Central memory CD8-positive, alpha-beta T cell (primary cell): ENCODE measurements at places on chromosomes 16 and 17.

- DNase-seq = no peak
Observed at GRCh38 chr17:74467221-74467951, 952 bp downstream of the CD300A start.

- no peak for DNase-seq
Observed at GRCh38 chr16:89330177-89330856, 112.8 kb downstream of the ZNF778 start.

DNA sequence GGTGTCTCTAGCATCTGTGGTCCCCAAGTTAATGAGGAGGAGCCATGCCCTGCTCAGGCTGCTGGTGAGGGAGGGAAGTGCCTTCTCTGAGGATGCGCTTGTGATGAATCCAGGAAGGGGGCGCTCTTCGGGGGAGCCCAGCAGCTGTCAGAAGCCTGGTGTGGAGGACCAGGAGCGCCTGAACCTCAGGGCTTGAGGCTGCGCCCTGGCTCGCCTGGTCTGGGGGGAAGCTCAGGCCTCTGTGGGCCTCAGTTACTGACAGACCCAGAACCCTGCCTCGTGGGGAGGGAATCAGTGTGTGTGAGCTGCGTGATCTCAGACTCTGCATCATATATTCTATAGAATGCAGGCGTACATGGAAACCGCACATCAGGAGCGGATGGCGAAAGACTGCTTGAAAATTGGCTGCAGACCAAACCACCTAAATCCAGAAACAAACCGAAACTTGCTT lies 126.1 kb downstream of the SEC14L1 start:
- no peak for DNase-seq

GRCh38 chr17:42116705-42117396 lies 4.3 kb downstream of the KAT2A start:
- DNase-seq = peak; percentile 77

- DNase-seq = no peak
Observed at GRCh38 chr16:64475627-64476351, 646.1 kb downstream of the CDH11 start.

DNA sequence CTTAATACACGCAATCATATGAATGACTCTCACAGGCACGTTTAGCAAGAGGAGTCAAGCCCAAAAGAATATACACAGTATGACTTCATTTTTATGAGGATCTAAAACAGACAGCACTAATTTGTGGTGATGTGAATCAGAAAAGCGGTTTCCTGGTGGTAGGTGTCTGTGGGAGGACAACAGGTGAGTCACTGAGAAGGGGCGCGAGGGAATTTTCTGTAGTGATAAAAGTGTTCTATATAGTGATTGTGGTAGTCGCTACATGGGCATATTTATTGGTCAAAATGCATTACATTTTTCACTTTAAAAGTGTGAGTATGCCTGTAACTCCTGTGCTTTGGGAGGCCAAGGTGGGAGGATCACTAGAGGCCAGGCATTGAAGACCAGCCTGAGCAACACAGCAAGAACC lies 7.6 kb upstream of the TNRC6A start:
- no peak for DNase-seq

DNA sequence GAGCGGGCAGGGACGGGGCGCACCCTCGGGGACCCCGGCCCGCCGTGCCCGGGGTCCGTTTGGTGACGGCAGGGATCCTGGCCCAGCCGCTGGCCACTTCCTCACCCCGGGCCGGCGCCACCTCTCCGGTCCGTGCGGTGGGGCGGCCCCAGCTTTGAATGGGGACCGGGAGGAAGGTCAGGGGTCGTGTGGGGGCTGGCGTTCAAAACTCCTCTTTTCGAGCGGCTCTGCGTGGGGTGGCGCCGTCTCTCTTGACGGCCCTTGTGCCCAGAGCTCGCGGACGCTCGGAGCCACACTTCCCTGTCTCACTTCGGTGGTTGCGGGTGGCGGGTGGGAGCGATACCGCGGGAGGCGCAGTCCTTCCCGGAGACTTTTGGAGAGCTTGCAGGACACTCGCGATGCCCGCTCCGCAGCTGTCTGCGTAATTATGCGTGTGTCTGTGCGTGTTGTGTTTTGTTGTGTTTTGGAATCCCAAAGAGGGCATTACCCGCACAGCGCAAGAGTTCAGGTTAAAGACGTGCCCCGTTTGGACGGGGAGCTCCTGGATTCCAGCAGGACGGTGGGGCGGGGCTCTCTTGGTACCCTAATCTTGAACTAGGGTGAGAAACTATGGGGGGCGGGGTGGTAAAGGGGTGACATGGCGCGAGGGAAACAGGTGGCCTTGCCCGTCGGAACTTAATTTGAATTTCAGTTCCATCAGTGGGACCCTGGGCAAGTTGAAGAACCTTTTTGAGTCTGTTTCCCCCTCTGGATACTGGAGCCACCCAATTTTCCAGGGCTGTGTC lies 637 bp downstream of the PLCG2 start:
- DNase-seq = peak; percentile 13

DNA sequence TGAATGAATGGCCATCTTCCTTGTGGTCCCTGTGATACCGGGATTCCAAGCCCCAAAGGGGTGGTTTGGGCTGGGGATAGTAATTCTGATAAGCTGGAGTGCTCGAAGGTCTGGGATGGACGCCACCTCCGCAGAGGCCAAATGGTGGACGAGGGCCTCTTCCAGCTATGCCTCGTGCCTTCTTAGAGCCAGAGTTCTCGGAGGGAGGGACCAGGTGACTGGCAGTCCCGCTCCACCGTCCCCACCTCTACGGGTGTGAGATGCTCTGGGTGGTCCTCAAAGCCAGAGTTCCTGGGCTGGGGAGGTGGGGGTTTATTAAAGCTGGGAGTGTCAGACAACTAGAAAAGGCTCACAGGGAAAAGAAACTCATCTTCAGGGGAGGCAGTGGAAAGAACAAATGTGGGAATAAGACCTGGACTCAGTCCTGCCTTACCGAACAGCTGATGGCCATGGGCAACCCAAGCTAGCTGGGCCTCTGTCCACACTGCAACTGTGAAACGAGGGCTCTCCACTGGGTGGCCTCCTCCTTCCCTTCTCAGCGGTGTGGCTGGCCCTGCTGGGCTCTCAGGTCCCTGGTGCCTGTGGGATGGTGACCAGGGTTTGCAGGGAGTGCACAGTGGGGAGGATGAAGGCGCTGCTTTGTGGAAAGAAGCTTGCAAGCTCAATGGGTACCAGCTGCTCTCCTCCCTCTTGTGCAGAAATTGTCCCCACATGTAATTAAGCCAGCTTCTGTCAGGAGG lies 75.2 kb downstream of the N4BP1 start:
- no peak for DNase-seq

DNA sequence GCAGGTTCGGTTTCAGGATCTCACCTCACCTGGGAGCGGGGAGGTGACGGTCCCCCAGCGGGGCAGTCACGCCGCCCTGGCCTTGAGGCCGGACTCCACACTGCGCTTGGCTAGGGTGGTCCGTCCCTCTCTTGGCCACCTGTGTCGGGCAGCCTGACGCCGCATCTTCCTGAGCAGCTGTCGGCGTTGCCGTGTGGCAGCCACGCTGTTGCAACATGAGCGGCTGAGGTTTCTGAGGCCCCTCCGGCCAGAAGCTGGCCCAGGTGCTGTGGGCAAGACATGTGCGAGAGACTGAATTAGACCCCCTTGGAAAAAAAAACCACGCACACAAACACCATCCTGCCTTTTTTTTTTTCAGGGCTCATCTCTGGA lies 49.2 kb downstream of the IRF8 start:
- DNase-seq = no peak

DNA sequence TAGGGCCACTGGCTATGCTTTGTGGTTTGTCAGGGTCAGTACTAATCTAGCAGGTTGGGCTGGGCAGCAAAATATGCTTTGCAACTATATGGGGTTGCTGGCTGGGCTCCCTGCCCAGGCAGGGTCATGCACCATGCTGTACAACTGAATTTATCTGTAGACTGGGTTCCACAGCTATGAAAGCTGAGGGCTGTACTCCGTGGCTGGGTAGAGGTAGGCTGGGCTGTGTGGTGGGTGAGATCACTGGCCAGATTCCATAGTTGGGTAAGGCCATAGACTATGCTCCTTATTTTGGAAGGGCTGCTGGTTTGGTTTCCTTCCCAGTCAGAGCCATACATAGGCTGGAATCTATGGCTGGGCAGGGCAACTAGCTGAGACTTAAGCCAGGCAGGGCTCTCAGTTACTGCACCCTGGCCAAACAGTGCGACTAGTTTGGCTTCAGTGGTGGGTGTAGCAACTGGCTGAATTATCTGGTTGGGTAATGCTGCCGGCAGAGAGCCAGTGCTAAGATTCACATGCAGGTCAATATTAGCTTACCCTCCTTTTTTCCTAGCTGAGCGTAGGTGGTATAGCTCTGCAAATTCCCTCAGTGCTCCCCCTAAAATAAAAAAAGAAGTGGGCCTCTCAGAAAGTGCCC lies 769.1 kb upstream of the CDH8 start:
- DNase-seq = no peak

- no peak for DNase-seq
Observed at GRCh38 chr17:82114872-82115271, 16.8 kb upstream of the FASN start.

- no peak for DNase-seq
Observed at GRCh38 chr17:42573095-42573494, 4.4 kb downstream of the PSMC3IP start.

DNA sequence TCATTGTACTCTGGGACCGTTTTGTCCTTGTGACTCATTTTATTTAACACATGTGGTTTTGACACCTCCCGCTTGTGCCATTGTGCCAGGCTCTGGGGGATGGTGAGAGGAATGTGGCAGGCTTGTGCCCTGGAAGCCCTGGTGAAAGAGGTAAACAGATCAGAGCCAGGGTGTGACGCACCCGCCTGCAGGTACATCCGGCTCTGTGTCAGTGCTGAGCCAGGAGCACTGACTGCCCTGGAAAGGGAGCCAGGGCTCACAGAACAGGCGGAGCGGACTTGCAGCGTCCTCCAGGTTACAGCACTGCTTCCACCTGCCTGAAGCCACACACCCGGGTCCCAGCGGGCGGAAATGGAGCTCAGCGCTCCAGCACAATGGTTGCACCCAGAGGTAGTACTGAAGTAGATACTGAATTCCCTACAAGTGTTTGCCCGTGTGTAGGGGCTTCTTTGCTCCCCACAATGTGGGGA lies 30.6 kb downstream of the CDRT15 start:
- peak; percentile 66 for DNase-seq

DNA sequence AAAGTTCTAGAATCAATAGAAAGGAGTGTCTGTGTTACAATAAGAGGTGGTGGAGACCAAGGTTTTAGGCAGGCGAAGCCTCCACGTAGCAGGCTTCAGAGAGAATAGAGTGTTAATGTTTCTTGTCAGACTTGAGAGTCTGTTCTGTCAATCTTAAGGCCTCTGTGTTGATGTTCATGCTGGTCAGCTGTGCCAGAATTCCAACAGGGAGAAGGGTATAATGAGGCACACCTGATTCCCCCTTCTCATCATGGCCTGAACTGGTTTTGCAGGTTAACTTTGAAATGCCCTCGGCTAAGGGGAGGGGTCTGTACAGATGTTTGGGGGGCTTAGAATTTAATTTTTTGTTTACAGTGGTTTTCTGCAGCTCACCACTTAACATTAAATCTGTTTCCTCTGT lies 46.0 kb downstream of the RNF112 start:
- DNase-seq = no peak

GRCh38 chr17:49005140-49005539 lies 8.0 kb downstream of the IGF2BP1 start:
- no peak for DNase-seq

DNA sequence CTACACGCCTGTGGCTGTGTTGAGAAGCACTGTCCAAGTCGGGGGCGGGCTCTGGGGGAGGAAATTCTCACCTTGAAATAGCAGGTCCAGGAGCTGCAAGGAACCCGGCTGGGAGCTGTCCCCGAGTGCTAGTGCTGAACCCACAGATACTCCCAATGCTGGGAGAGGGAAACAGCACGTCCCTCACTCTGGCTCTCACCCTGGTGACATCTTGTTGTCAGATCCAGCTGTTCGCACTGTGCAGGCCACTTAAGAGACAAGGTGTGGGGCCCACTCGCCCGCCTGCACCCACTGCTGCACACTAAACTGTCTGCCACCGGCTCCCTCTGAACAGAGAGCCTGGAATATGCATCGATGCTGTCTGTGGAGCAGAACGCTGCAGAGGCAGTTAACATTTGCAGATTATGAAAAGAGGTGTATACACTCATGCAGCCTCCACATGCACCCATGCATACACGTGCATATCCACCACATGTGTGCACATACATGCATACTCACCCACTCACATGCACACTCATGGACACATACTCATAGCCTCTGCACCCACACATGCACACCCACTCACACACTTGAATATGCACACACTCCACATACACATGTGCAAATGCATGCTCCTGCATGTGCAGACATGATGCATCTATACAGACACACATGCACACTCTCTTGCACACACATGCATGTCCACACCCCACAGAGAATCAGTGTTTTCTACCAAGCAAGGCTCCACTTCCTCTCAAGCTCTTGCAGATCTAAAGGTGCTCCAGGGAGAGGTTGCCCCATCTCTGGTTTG lies 42.0 kb downstream of the MGAT5B start:
- no peak for DNase-seq

DNA sequence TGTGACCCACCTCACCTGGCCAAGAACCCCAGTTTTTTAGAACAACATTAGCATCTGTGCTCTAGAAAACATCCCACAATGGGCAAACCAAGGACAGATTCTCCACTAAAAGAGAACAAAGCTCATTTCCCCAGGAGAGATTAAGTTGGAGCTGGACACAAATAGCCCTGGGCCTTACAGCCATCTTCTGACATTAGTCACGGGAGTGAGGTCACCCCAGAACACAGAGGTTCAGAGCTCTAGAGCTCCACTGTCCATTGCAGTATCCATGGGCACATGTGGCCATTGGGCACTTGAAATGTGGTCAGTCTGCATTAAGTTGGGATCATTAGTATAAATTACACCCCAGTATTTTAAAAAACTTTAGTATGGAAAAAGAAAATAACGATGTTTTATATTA lies 47.6 kb upstream of the RBBP6 start:
- DNase-seq = no peak

GRCh38 chr17:80619535-80620235 lies 75.0 kb downstream of the RPTOR start:
- no peak for DNase-seq

DNA sequence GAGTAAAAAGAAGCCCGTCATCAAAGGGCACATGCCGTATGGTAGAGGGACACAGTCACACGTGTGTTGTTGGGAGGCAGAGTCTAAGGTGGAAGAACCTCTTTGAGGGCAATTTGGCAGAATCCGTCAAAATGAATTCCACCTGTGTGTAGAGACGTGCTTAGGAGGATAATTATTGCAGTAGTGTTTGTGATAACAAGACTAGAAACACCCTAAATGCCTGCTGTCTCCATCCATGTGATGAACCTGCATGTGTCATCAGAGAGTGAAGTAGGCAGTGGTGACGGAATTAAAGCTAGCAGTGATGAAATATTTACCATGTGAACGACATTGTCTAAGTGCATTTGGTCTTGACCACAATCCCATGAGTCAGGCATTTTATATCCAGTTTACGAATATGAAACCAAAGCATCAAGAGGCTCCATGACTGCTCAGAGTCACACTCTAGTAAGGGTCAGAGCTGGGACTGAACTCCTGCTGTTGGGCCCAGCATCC lies 61.3 kb upstream of the ADORA2B start:
- DNase-seq = no peak

GRCh38 chr17:38449364-38449763 lies 21.1 kb downstream of the ARHGAP23 start:
- no peak for DNase-seq

- DNase-seq = no peak
Observed at GRCh38 chr16:31260136-31260931, 559 bp downstream of the ITGAM start.
